NCI-H69 (cell line): ENCODE measurements at places on chromosomes 6 and 20.

GRCh38 chr6:68192988-68193387 lies 442.1 kb upstream of the ADGRB3 start:
- no peak for DNase-seq

DNA sequence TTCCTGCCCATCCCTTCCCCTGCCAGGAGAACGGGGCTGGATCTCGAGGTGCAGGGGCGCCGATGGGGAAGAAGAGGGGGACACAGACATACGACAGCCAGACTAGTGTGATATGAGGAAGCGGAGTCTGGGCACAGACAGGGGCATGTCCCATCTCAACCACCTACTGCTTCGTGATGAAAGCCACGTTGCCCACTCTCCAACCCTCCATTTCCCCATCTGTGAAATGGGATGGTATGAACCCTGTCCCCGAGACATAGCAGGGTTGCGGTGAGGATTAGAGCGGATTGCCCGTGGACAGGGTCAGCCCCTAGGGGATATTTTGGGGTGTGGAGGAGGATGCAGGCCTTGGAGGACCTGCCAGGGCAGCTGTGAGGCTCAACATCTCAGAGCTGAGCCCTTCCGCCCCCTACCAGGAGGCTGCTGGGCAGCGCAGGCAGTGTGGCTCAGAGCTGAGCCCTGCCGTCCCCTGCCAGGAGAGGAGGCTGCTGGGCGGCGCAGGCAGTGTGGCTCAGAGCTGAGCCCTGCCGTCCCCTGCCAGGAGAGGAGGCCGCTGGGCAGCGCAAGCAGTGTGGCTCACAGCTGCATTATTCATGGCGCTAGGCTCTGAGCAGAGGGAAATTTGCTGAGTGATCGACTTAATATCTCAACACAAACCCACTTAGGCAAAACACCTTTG lies 71.7 kb downstream of the GRM4 start:
- peak; percentile 44 for DNase-seq

DNA sequence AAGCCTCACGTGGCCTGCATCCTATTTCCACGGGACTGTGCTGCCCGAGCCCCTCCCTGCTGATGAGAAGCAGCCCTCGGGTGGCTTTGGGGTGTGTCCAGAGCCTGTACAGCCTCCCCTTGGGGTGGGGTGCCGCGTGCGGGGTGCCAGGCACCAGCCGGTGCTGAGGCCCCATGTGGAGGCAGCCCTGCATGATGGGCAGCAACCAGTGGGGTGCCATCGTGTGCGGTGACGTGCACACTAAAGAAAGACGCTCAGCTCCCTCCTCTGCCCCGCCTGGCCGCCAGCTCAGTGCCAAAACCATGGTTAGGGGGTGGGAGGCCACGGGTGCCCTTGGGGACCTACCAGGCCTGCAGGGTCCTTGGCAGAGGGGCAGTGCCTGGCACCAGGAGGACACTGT lies 26.2 kb downstream of the NTSR1 start:
- no peak for DNase-seq

GRCh38 chr20:48769069-48769983 lies 58.5 kb downstream of the PREX1 start:
- DNase-seq, result peak; percentile 87

DNA sequence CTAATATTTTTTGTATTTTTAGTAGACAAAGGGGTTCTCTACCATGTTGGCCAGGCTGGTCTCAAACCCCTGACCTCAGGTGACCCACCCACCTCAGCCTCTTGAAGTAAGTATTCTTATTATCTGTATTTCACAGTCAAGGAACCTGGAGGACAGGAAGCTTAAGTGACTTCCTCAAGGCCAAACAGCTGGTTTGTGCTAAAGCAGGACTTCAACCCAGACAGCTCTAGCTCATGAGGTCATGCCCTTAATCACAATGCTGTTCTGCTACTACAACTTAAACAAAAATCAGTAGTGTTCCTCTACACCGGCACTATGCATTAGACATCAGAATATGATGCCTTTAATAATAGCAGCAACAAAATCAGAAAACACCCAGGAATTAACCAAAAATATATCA lies 168.9 kb downstream of the ADGB start:
- DNase-seq, result no peak

- DNase-seq, result no peak
These were observed 70.2 kb upstream of the TFB1M start for GRCh38 chr6:155384321-155384952.

DNA sequence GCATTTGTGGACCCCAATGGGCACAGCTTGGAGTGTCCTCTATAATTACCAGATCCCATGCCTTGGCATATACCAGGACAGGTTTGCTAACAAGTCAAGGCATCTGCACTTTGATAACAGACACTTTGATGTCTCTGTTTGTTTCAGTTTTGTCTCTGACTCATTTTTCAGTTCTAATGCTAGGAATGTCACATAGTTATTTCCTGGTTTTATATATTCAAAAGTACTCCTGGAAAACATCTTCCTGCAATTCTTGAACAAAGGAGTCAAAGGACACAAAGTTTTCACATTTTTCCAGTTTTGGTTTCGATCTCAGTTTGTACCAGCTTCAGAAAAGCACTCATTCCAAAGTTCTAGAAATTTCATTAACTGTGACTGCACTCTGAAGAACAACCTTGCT lies 188.1 kb downstream of the FOXC1 start:
- DNase-seq, result no peak

DNA sequence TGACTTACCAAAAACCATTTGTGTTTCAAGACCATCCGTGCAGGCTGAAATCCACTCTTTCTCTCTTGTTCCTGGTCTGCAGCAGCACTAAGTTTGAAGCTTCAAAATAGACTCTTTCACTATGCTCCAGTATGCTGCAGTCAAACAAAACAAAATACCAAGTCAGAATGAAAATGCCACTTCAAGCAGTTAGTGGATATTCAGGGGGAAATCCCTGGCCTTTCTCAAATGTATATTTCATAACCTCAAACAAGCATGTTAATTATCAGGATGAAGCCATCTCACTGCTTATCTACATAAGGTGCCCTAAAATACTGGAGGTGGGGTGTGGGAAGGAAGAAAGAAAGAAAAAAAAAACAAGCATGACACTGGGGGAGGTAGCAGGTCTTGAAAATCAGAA lies 103.5 kb downstream of the ATXN1 start:
- DNase-seq, result no peak

- peak; percentile 6 for DNase-seq
These were observed 13.9 kb downstream of the CCN2 start for GRCh38 chr6:131937226-131937625.

- DNase-seq, result no peak
These were observed 162.6 kb upstream of the FOXA2 start for GRCh38 chr20:22746957-22747356.
